LoVo (cell line): ENCODE measurements at places on chromosomes 2 and 18.
A peak's percentile ranks its signal among the peaks of the same experiment; 100 is the strongest.

DNA sequence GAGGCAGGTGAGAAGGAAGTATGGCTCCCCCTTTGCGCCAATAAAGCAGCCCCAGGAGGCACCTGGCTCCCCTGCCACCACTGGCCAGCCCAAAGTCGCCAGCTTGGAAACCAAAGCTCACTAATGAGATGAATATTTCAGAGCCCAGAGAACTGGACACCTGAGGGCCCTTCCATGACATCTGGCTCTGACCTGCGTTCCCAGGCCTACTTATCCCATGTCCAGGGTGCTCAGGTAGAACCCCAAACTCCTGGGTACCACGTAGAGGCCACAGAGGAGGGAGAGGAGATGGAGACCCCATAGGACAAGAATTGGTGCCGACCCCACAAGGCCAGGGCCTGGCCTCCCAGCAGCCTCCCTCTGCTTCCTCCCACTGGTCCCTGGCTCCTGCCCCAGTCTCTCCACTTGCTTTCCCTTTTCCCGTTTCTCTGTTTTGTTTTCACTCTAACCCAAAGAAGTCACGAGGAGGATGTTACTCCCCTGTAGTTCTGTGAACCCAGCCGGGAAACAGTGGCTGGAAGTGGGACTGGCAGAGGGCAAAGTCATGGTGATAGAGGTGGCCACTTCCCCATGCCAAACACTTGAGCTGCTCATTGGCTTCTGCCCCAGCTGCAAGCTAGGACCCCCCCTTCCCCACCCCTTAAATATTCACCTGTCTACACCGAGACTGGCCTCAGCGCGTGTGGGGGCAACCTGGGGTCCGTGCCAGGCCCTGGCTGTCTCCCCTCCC, 820 bp downstream of the TMBIM1 start:
- no peak for DNase-seq

- peak; percentile 61 for DNase-seq
Measured at GRCh38 chr2:172704072-172704936, 31.3 kb upstream of the RAPGEF4 start.

- no peak for DNase-seq
Measured at GRCh38 chr2:4499316-4500030, 796.1 kb downstream of the DCDC2C start.

- no peak for DNase-seq
Measured at GRCh38 chr2:18423636-18424035, 136.8 kb downstream of the RDH14 start.

GRCh38 chr18:57141208-57142129, 5.4 kb upstream of the BOD1L2 start:
- peak; percentile 4 for DNase-seq
